ENCODE measurements at places on chromosomes 12 and 14.

- DNase-seq, result no peak
Measured at GRCh38 chr14:51604073-51604472, 47.6 kb upstream of the FRMD6 start.

DNA sequence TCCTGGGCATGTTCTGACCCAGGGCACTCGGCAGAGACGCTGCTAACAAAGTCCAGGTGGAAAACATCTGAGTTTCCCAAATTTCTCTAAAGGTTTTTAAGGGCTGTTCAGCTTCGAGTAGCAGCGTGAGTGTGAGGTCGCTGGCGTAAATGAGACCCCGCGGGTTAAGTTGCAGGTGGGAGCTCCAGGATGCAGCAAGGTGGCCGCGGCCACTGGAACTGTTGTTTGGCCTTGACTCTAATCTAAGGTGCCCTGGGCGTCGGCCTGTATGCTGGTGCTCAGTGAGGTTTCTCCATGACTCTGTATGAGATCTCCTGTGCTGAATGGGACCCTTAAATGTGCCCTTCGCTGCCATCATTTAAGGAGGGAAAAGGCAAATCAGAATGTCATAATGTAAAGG, 50.7 kb downstream of the ELK3 start:
- DNase-seq, result no peak

- no peak for DNase-seq
Measured at GRCh38 chr12:63151623-63152320, 771 bp upstream of the AVPR1A start.

DNA sequence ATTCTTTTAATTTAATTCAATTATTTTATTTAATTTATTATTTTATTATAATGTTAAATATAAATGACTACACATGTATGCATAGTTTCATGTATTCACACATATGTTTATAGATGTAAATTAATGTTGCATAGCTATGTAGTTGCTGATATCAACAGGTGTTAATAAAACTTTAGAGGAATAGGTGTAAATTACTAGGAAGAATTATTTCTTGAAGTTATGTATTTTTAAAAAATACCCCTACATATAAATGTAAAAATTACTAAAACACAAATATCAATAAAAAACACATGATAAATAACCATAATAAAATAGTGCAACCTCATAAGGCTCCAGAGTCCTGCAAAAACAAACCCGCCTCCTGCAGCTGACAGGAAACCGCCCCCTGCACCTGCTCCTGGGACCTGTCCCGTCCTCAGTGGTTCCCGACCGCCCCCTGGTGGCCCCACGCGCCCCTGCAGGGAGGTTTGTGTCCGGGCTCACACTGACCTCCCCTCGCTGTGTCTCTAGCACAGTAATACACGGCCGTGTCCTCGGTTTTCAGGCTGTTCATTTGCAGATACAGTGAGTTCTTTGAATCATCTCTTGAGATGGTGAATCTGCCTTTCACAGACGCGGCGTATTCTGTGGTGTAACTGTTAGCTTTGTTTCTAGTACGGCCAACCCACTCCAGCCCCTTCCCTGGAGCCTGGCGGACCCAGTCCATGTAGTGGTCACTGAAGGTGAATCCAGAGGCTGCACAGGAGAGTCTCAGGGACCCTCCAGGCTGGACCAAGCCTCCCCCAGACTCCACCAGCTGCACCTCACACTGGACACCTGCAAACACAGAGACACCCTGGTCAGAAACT, 1264.0 kb downstream of the TMEM121 start:
- peak; percentile 51 for DNase-seq

DNA sequence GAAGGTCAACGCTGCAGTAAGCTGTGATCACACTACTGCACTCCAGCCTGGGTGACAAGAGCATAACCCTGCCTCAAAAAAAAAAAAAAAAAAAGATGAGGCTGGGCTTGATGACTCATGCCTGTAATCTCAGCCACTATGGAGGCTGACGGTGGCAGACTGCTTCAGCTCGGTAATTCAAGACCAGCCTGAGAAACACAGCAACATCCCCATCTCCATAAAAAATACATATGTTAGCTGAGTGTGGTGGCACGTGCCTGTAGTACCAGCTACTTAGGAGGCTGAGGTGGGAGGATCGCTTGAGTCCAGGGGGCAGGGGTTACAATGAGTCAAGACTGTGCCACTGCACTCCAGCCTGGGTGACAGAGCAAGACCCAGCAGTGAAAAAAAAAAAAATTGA, 50.4 kb downstream of the GXYLT1 start:
- peak; percentile 16 for DNase-seq

GRCh38 chr14:75648066-75648838, 12.4 kb downstream of the ERG28 start:
- no peak for DNase-seq

DNA sequence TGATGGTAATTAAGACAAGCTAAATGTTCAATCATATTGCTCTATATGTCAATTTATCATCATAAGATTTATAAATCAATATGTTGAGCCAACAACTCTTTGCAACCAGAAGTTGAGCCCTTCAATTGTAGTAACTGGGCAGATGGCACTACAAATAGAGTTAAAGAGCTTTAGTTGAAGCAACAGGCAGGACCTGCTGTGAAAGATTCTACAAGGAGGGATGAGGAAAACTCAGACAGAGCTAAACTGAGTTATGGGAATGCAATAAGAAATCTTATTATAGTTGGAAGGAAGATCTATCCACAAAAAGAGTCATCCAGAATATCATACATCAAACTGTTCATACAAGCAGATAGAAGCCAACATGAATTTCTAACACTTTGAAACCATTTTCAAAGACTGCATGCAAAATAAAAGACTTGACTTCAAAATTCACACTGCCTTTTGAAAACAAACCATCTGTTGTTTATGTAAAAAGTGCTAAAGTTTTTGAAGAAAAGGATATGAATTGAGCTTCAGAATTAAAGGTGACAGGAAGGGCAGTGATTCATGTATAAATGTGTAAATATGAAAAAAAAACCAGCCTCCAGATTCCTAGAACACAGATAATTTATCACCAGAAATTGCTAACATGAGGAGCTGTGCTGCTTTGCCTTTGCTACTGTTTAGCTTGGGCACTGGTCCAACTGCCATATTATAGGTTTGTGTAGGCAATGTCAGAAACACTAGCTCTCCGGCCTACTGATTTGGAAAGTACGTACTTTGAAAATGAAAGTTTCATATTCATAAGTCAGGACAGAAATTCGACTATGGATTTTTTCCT, 133.2 kb downstream of the SLC35F4 start:
- DNase-seq, result no peak

GRCh38 chr12:92445253-92446082, 257.3 kb upstream of the PLEKHG7 start:
- DNase-seq, result no peak

DNA sequence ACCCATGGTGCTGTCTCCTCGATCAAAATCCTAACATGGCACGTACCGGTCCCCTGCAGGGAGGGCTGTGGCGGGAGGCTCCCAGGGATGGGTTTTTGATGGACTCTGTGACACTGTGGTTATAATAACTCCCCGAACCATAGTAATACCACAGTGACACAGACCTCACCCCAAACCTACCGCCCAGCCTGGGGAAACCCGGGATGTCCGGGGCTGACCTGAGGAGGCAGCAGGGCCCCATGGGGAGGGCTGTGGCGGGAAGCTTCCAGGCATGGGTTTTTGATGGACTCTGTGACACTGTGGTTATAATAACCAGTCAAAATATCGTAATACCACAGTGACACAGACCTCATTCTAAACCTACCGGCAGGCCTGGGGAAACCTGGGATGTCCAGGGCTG, 378.0 kb downstream of the TMEM121 start:
- no peak for DNase-seq

DNA sequence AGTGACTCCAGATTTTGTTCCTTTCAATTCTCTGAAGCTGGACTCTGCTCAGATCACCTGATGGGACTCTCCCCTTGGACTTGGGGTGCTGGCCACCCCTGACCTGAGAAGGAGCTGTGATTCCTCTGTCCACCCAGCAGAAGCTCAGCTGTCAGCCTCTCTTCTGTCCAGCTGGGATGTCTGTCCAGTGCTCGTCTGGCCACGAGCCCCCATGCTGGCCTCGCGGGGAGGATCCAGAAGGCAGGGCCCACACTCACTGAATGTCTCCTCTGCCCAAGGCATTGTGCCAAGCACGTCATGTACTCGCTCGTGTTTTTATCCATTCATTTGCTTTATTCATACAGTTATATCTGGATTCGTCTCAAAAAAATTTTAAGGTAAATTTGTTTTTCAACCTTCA, 14.2 kb upstream of the SLC24A4 start:
- DNase-seq, result no peak

- DNase-seq, result no peak
Measured at GRCh38 chr14:81517798-81518398, 15.8 kb downstream of the SEL1L start.

DNA sequence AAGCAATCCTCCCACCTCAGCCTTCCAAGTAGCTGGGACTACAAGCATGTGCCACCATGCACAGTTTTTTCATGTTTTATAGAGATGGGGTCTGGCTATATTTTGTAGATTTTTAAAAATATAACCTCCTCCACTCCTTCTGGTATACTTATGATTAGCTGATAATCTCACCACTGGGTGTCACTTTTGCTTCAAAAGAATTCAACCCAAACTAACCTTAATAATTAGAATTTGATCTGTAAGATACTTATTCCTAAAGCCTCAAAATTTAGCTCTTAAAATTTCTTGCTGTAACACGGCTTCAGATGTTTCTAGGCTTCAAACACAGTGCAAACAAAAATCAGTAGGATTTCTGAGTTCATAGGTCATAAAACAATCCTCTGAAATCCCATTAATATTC, 130.3 kb downstream of the CEP83 start:
- no peak for DNase-seq

- no peak for DNase-seq
Measured at GRCh38 chr12:108185002-108185401, 55.9 kb downstream of the WSCD2 start.

DNA sequence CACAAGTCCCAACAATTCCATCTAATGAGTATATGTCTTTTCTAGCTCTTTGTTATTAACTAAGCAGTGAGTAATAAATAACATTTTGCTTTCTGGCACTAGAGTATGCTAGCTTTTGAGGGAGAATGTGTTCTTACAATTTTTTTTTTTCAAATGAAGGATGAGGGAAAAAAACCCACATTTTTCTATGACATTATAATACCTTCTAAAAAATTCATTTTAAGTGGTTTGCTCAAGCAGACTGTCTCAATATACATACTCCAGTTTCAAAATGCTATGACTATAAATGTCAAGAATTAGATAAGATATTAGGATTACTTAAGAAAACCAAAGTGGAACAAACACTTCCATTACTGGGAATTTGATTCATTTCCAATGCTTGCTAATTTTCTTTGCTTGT, 394.6 kb downstream of the C12orf75 start:
- DNase-seq, result no peak

GRCh38 chr12:54294152-54294952, 6.5 kb downstream of the NFE2 start:
- no peak for DNase-seq

GRCh38 chr12:76920172-76921099, 41.6 kb upstream of the CSRP2 start:
- DNase-seq, result no peak

- DNase-seq, result no peak
Measured at GRCh38 chr12:123142921-123143735, 7.8 kb downstream of the PITPNM2 start.

GRCh38 chr12:29725587-29726320, 58.0 kb downstream of the TMTC1 start:
- no peak for DNase-seq

GRCh38 chr12:20657496-20657895, 37.6 kb upstream of the SLCO1C1 start:
- no peak for DNase-seq

GRCh38 chr14:24132061-24132685, 1.7 kb downstream of the FITM1 start:
- no peak for DNase-seq

GRCh38 chr12:41762691-41763090, 382.0 kb downstream of the GXYLT1 start:
- DNase-seq, result no peak

DNA sequence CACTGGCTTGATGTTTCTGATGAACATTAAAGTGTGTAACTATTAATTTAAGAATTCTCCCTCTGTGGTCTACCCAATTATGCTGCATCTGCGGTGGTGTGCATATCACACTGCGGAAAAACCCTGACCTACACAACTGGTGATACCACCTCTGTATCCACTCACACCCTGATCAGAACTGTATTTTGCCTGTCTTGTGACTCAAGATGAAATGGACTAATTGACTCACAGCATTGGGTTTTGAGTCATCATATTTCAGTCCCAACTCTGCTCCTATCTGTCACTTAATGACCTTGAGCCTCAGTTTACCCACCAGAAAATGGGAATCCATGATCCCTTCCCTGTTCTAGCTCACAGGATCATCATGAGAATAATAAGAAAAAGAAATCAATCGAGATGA, 65.6 kb downstream of the NUAK1 start:
- no peak for DNase-seq

DNA sequence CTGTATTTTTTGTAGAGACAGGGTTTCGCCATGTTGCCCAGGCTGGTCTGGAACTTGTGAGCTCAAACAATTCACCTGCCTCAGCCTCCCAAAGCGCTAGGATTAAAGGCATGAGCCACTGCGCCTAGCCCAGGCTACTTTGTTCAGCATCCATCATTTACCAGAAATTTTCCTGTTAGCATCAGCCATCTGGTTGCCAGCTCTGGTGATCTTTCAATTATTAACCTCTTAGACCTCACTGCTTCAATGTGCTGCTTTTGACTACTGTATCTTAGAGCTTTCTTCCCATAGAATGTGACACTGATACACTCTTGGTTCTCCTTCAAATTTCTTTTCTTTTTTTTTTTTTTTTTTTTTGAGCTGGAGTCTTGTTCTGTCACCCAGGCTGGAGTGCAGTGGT, 5.4 kb upstream of the AMHR2 start:
- DNase-seq, result no peak

DNA sequence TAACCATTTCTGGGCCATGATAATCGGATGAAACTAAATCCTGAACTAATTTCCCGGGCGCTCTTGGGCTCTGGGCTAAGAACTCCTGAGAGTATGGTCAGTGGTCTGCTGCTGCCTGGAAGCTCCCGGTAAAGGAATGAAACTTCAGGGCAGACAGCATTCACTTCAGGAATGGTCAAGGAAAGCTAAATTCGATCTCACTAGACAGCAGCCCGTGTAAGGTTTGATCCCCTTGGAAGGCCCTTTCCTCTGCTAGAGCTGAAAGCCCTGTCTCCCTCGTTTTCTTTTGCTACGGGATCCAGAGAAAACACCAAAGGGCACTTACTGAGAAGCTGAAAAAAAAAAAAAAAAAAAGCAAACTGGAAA, 680 bp downstream of the ASB8 start:
- DNase-seq, result no peak

GRCh38 chr12:4860741-4861140, 49.0 kb upstream of the KCNA1 start:
- no peak for DNase-seq

DNA sequence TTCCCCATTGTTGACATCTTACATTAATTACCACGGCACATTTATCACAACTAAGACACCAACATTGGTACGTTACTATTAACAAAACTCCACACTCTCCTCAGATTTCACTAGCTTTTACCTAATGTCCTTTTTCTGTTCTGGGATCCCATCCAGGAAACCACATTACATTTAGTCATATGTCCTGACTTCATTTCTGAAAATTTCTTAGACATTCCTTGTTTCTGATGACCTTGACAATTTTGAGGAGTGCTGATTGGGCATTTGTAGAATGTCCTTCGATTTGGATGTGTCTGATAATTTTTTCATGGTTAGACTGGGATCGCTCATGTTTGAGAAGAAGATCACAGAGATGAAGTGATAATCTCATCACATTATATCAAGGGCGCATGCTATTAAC, 34.6 kb upstream of the ACSM4 start:
- DNase-seq, result no peak

Data from activated CD8-positive, alpha-beta memory T cell treated with anti-CD3 and anti-CD28 coated beads for 4 hours (primary cell).